ENCODE measurements at places on chromosomes 1 and 21.

GRCh38 chr1:197424380-197424779 lies 156.3 kb downstream of the CRB1 start:
- no peak for DNase-seq

- DNase-seq: no peak
Measured at GRCh38 chr1:69791311-69791710, 223.6 kb downstream of the LRRC7 start.

DNA sequence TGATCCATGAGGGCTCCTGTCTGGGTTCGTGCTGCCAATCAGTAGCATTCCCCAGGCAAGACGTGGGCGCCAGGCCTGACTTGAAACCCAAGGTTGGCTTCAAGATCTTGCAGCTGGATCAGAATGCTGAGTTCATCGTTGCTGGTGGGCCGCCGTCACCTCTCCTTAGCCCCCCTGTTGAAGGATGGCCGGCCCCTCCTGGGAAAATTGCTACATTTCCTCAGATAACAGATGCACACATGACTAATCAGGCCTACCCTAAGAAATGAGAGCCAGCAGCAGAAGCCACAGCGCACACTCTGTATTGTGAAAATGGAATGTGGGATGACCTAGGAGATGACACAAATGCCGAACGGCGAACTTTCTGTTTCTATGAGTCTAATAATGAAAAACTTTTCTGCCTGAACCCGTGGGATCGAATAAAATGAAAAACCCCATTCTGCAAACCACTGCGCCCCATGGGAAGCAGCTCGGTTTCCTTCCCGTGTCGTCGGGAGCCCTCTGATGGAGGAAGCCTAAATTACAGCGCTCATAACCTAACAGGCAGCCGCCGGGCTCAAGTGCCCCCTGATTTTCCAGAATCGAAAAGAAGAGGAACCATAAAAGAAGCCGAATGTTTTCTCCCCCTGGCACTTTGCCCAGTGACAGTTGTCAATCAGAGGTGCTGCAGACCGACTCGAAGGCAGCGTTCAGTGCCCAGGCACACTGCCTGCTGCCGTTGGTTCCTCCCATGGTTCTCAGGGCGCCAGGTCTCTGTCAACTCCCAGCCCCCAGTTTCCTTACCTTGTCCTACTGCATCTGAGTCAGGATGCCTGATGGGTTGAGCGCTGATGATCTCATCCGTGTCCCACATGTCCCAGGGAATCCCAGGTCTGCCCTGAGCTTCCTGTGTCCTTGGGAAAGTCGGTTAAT lies 38.2 kb upstream of the H6PD start:
- DNase-seq: no peak

GRCh38 chr1:218304281-218305039 lies 19.4 kb downstream of the RRP15 start:
- DNase-seq: no peak

- no peak for DNase-seq
Measured at GRCh38 chr1:159994896-159995295, 36.9 kb downstream of the PIGM start.

DNA sequence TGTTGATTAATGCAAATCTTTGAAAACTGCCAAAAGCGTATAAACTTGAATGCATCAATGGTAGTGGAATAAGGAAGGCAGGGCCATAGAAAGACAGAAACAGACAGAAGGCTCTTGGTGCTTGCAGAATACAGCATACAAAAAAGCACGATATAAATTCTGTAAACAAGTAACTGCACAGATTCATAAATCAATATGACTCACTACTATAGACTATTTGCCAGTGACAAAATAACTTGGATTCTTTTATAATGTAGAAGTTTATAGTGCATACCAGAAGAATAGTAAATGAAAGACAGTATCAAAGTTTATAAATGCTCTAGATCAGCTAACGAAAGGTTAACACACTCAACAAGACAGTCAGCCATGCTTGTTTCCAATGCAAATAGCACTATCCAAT lies 349.6 kb downstream of the PTBP2 start:
- DNase-seq: no peak

DNA sequence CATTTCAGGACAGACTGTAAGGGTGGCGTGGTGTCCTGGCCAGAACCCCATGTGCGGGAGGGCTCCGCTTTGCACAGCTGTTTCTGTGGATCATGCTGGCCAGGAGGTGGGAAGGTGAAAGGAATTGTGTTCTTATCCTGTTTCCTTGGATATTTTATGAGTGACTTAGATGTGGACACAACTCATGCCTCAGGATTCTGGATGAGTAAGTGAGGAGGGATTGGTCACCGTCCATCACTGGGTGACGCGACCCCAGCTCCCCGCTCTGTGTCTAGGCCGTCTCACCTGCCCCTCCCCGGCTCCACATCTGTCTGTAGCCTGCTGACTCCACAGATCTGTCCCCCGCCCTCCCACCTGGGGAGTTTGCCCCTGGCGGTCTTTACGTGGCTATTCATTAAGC lies 48.8 kb downstream of the PIK3CD start:
- no peak for DNase-seq

DNA sequence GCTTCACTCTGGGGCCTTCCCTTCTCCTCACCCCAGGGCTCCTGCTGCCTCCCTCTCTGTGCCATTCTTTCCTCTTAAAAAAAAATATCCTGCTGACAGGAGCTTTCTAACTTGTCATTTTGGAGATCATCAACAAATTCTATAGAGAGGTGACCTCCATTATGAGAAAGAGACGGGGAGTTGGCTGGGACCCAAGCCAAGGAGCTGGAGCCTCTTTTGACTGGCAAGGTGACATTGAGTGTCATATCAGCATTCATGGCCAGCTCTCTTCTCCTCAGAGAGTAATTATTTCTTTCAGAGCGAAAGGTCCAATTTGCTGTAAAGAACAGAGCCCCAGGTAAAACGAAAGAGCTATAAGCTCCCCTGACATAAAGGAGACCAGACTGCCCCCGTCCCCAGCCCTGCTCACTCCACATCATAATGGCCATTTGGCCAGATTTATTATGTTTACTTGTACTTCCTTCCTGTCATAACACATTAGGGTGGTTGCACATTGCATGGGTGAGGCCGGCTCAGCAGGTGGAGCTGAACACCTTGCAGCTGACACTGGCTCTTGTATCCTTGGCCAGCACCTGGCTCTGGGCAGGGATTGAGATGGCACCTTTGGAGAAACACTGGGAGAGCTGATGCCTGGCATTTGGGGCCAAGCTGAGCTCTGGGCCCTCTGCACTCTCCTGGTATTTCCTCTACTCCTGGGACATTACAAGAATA lies 404.0 kb upstream of the VAMP3 start:
- DNase-seq: no peak

GRCh38 chr1:179151908-179152682 lies 70.2 kb downstream of the TOR3A start:
- no peak for DNase-seq

DNA sequence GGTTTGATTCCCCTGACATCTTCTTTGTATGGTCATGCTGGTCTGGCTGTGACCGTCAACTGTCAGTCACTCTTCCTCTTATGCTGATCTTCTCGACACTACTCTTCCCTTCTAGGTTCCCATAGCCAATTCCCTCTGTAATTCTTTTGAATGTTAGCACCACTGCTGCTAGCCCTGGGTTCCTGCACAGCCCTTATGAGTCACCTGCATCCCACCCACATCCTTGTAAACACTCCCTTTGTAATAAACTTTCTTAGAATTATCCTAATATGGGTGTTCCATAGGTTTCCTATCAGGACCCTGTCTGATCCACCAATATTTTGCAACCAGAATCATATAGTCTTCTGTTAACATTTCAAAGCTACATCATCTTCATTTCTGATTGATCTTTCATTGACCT lies 37.1 kb downstream of the JUN start:
- no peak for DNase-seq

DNA sequence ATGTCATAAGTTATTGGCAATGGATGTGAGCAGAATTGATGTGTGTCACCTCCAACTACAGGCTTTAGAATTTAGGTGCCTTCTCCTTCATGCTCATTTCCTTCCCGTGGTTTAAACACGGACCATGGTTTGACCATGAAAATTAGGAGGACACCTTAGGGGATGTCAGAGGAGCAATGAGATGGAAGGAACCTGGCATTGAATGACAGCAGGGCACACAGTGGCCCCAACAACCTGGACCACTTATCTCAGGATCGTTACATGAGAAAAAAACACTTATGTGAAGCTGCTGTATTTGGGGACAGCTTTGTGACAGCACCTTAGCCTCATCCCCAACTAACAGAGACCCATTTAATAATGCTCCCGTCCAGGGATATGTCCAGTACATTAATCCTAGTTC lies 70.8 kb downstream of the SLC9A1 start:
- DNase-seq: no peak

GRCh38 chr1:34408011-34408410 lies 231.3 kb downstream of the C1orf94 start:
- DNase-seq: no peak
